T-cell (primary cell): ENCODE measurements at places on chromosomes 5 and 9. TPM values are rescaled to one million over a fixed set of nuclear protein-coding genes. Genes with fewer than 3 reads are reported as not detected.

SHISAL2B gene
- total RNA-seq: not detected

MLANA gene
- not detected for total RNA-seq

- no peak for DNase-seq
Observed at GRCh38 chr5:27705661-27706060, 667.3 kb upstream of the CDH9 start.

- no peak for DNase-seq
Observed at GRCh38 chr5:157072508-157072907, 13.6 kb upstream of the HAVCR1 start.

GPR21 gene
- total RNA-seq: 0.23 TPM
